ENCODE measurements at places on chromosomes 3 and 15.

- no peak for DNase-seq
These were observed 43.4 kb downstream of the FAM174B start for GRCh38 chr15:92611995-92612745.

DNA sequence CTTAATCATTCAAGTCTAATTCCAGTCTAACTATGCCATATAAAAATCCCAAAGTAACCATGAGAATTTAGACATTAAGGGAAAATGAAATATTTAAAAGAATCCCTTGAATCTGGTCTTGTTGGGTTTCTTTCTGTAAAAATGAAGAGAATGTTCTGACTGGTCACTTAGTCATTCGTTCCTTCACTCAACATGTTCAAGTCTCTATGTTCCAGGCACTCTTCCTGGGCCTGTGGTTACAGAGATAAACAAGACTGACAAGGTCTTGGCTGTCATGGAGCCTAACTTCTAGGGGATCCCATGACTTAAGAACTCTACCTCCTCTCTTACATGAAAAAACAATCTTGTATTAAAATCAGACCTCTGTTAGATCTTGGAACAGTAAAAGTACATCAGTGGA is 638.6 kb upstream of the TBL1XR1 start:
- no peak for DNase-seq

DNA sequence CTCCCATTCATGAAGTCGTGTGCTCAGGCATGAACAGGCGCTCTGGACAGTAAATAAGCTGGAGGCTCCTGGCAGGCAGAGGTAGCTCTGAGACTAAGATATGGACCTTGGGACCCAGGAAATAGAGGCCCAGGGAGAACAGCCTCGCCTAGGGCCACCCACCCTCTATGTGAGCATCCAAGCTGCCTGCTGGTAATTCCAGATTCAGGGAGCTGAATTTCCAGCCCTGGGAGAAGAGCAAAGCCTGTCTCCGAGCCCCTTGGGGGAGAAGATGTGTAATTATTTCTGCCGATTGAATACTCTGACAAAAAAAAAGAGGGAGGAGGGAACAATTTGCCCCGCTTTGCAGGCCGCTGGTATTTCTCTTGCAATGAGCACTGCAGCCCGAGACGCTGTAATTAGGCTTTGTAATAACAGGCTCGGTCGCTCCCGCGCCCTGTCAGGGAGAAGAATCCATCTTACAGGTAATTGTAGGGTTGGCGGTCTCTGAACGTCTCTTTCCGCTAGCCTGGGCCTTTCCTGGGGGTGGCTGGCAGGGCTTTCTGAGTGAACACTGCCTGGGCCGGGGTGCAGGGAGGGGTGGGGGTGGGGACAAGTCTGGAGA is 131.5 kb downstream of the WNT7A start:
- DNase-seq = no peak

DNA sequence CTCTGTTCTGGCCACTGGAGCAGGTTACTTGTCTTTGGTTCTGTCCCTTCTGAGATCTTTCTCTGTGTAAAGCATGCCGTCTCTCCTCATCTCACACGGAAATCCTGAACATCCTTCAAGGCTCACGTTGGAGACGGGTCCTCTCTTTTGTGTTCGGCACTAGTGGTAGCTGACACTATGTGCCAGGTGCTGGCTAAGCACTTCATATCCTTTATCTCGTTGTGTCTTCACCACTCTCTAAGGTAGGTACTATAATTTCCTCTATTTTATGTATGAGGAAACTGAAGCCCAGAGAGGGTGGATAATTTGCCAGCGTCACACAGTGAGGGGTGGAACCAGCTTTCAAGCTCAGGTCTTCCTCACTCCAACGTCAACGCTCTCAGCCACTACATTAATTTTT is 1.2 kb downstream of the IFT122 start:
- DNase-seq = no peak

- no peak for DNase-seq
These were observed 57.3 kb downstream of the ROBO2 start for GRCh38 chr3:77096966-77097890.

- no peak for DNase-seq
These were observed 3.8 kb downstream of the IVD start for GRCh38 chr15:40409366-40409765.

DNA sequence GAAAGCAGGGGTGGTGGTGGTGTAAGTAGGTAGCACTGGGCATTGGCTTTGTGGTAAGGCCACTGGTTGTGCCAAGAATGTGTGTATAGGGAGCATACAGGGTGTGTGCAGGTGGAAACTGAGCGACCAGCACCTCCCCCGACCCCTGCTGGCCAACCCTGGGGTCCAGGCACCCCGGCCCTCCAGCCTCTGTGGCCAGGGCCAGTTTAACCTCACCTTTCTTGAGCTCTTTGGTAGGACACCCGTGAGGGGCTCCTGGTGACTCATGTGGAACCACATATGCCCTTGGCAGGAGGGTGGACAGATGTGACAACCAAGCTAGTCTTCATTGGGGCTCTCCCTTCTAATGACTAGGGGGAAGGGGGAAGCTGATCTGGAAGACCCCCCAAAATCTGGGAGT is 19.5 kb downstream of the SHF start:
- no peak for DNase-seq

GRCh38 chr3:53077476-53078220 is 31.8 kb upstream of the SFMBT1 start:
- DNase-seq = no peak

DNA sequence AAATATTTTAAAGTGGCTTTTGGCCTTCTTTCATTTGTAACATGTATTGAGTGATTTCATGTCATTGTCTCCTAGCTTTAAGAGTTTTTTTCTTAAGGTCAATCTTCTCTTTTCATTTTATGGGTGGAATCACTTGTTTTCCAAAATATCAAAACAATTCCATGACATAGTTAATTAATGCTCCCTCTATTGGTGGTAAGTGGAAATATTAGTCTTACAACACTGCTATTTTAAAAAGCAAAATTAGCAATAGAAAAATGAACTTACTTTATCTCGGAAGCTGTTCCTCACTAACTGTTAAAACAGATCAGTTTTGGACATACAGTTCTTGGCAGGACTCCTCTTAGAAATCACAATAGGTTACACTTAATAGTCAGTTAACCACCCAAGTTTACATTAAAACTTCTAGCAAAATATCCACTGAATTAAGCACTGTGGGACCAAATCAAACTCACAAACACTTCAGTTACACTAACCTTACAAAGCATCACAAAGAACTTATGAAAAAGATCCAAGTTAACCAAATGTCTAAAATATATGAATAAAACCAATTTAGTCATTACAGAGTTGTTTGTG is 42.4 kb downstream of the TIGIT start:
- no peak for DNase-seq

DNA sequence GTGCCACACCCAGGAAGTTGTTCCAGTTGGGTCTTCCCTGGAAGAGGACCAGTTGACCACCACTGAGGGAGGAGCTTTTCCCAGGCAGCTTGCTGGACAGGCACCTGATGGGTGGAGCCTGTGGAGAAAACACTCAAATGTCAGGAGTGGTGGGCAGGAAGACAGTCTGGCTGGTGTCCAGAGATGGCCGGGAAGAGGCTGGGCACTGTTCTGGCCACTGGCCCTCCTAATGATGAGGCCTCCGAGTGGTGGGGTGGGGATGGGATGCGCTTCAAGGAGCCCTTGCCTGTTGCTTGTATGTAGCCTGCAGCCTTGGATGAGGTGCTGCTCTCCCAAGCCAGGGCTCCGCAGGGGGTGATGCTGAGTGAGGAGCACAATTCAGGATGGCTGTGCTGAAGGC is 12.3 kb downstream of the PLEKHO2 start:
- DNase-seq = no peak

Measured in stimulated activated CD4-positive, alpha-beta T cell treated with anti-CD3 and anti-CD28 coated beads, Interleukin-2, amount 100 ng/mL, for 24 hours (primary cell).